CD4-positive, alpha-beta memory T cell (primary cell): ENCODE measurements at places on chromosomes 11 and 22. TPM values are rescaled to one million over a fixed set of nuclear protein-coding genes. Genes with fewer than 3 reads are reported as not detected.

RAPSN gene
- total RNA-seq, result 0.55 TPM

TCF20 gene
- total RNA-seq, result 88.7 TPM

DDX10 gene
- 18.2 TPM for total RNA-seq

GAB4 gene
- not detected for total RNA-seq

CASP12 gene
- total RNA-seq, result not detected

GRCh38 chr11:126257764-126258163 is 10.9 kb downstream of the SRPRA start:
- no peak for DNase-seq

- no peak for DNase-seq
Measured at GRCh38 chr22:44211256-44211945, 30.7 kb downstream of the PARVG start.

DNA sequence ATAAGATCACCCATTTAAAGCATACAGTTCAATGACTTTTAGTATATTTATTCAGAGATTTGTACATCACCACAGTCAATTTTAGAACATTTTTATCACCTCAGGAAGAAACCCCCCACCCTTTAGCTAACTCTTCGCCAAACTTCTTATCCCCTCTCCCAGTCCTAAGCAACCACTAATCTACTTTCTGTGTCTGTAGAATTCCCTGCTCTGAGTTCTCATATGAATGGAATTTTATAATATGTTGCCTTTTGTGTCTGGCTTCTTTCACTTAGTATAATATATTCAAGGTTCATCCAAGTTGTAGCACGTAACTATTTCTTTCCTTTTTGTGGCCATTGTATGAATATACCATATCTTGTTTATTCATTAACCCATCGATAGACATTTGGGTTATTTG is 3.6 kb downstream of the ANKRD13D start:
- no peak for DNase-seq

- no peak for DNase-seq
Measured at GRCh38 chr11:78420796-78421209, 3.2 kb upstream of the GAB2 start.

GRCh38 chr11:3002351-3002861 is 10.3 kb upstream of the NAP1L4 start:
- no peak for DNase-seq

- DNase-seq, result no peak
Measured at GRCh38 chr22:18044548-18045271, 20.3 kb upstream of the MICAL3 start.

GRCh38 chr11:69369210-69369825 is 75.4 kb downstream of the MYEOV start:
- DNase-seq, result no peak
